ENCODE measurements at places on chromosomes 5 and 9.
A peak's percentile ranks its signal among the peaks of the same experiment; 100 is the strongest.

GRCh38 chr9:25177858-25178257 is 500.4 kb downstream of the TUSC1 start:
- DNase-seq: no peak

GRCh38 chr5:1667648-1668140 is 131.9 kb downstream of the MRPL36 start:
- DNase-seq: no peak

DNA sequence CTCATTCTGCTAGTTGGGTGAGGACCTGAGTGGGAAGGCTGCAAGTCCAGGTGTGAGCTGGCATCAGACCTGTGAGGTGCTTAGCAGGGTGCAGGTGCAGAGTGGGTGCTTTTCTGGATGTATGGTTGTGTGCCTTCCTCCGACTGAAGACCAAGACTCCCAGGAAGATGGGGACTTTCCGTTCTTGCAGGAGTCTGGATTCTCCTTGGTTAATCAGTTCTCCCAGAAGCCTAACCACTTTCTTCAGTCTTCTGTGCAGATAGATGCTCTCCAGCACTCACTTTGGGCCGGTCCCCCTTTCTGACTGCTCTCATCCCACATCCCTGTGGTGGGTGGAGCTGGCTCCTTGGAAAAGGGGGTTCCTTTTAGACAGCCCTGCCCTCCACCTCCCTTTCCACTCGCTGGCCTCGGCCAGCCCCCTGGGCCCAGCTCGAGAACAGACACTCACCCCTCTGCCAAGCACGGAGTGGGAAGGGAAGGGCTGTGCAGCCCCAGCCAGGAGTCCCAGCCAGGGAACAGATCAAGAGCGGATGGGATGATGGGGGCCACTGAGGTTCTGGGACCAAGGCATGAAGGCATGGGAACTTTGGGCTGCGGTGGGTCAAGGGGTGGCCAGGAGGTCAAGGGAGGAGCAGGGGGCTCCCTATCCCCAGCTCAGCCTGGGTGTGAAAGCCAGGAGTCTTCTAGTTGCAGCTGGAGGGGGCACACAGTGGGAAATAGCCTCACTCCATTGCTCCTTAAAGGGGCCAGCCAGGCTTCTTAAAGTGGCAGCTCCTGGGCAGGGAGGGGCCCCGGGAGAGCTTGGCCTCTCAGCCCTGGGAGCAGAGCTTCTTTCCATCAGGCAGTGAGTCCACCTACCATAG is 62.4 kb downstream of the FGF18 start:
- DNase-seq: no peak

DNA sequence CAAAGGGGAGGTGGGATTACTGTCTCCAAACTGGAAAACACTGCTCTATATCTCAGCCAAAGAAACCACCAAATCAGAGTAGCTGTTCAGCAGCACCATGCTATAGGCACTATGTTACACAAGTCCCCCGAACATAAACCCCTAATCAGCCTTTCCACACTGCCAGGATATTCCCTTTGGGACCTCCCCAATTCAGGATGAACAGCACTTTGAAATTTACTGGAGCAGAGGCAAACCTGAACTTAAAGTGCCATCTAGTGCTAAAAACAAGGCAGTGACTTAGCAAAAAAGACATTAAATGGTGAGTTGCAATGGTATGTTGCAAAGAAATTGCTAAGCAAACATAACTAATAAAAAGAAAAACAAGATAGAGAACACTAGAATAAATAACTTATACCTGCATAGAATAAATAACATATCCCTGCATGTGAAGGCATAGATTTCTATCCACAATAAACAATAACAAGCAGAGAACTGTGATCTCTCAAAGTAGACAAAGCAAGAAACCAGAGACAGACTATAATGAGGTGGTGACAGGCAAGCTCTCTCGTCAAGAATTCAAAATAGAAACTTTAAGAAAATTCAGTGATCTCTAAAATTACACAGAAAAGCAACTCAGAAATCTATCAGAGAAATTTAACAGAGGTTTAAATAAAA is 584.4 kb upstream of the ACO1 start:
- DNase-seq: no peak

GRCh38 chr5:171762021-171762608 is 23.5 kb upstream of the SMIM23 start:
- no peak for DNase-seq

DNA sequence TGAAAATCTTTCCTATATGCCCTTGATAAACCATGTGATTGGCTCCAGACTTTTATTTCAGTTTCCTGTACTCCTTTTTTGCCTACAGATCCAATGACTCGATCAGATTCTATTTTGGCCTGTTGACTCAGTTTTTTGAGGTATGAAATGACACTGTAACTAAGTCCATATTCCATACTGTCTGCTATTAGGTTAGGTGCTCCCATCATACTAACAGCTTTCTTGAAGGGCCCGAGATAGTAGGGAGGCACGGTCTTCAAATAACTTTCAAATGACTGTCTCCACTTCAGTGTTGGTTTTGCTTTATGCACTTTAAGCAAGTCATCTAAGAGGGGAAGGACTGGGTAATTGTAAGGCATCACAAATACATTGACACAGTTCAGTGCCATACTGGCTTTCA is 295.4 kb upstream of the DAB2 start:
- DNase-seq: no peak

GRCh38 chr5:131379723-131380122 is 115.9 kb downstream of the CDC42SE2 start:
- DNase-seq: peak; percentile 51

GRCh38 chr5:76690704-76691466 is 25.0 kb upstream of the F2R start:
- DNase-seq: no peak

Data from stimulated activated CD4-positive, alpha-beta T cell treated with anti-CD3 and anti-CD28 coated beads, Interleukin-12 subunit alpha, Interleukin-12 subunit beta, amount 100 ng/mL, for 24 hours (primary cell).